ENCODE measurements at places on chromosomes 11 and 22.

GRCh38 chr22:46153930-46154329, 3.6 kb downstream of the PPARA start:
- DNase-seq: no peak

DNA sequence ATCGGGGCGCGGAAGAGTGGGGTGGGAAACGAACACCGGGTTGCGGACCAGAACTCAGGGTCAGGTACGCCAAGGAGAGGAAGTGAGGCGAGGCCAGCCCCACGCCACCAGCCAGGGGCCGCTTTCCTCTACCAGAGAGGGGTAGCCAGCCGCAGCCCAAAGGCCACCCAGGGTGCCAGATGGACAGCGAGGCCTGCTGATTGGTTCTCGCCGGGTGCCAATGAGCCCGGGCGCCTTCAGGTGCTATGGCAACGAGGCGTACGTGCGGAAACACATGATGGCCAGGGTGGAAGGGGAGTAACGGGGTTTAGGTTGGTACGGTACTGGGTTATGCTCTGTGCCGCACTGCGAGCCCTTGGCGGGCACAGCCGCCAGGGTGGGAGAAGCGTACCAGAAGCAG, 128.9 kb downstream of the SERGEF start:
- no peak for DNase-seq

- DNase-seq: peak; percentile 77
Measured at GRCh38 chr22:30356449-30357235, at the start of the genes CCDC157 and SF3A1. TSS of gene CCDC157 (plus strand) at chr22:30357007. CDS start at chr22:30366001, 8,994 bp downstream. TSS of gene SF3A1 (minus strand) at chr22:30356894. CDS start at chr22:30356792, 102 bp downstream.

DNA sequence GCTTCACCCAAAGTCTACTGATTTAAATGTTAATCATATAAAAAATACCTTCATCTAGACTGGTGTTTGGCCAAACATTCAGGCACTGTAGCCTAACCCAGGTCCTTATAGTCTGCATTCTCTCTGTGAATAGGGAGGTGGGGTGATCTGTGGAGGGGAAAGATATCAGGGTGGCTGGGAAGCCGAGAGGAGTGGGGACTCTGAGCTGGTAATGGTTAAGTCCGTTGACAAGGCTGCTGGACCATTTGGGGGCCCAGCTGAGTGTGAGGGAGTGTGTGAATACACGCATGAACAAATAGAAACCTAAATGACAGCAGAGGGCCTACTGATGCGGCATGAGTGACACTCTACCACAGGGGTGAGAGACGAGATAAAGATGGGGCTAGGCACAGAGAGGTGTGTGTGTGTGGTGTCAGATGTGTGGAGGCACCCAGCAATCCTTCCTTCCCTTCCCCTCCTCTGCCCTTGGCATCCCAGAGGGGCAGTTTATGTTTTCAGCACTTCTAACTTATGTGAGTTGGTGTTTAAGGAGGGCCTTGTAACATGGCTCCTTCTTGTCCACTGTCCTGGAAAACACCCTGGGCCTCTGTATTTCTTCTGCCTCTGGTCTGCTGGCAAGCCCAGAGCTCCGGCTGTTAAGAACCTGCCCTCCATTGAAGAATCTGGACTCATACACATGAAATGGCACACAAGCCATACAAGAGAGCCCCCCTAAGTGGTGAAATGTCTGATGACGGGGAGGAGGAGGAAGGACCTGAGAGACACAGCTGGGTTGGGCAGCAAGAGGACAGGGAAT, 249.1 kb upstream of the TBCEL start:
- no peak for DNase-seq

DNA sequence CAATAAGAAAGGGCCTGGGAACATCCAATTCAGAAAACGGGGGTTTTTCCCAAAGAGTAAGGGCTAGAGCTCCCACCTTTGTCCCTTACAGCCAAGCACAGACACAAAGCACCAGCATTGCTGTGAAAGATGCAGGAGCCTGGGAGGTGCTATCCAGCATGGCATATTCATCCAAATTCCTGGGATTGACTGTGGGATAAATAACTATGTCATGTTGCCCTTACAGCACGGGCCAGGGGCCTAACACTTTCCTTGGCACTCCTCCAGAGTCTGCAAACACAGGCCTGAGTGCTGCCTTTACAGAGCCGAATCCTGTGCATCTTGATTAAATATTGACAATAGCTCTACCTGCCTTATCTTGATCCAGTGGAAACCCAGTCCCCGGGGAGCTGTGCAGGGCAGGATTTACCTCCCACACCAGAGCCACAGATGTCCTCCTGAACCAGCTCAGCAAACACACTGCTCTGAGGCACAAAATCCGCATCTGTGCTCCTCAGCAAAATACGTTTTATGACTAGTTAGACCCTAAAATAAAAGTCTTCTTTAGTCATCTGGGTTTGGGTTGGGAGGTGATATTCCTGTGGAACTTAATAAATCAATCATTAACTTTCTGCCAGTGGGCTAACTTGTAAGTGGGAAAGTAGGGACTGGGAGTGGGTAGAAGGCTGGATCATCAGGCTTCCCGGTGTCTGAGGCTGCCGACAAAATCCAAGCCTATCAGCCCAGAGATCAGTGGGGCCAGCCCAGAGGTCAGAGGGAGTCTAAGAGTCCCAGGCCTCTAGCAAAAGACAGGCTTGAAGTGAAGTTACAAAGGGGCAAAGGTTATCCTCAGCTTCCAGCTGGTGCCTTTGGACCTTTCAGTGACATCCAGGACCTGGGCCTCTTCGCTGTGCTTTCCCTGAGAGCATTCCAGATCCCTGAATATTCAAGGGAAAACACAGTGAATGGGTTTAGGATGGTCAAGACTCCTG, 36.5 kb downstream of the POU2AF3 start:
- DNase-seq: no peak

DNA sequence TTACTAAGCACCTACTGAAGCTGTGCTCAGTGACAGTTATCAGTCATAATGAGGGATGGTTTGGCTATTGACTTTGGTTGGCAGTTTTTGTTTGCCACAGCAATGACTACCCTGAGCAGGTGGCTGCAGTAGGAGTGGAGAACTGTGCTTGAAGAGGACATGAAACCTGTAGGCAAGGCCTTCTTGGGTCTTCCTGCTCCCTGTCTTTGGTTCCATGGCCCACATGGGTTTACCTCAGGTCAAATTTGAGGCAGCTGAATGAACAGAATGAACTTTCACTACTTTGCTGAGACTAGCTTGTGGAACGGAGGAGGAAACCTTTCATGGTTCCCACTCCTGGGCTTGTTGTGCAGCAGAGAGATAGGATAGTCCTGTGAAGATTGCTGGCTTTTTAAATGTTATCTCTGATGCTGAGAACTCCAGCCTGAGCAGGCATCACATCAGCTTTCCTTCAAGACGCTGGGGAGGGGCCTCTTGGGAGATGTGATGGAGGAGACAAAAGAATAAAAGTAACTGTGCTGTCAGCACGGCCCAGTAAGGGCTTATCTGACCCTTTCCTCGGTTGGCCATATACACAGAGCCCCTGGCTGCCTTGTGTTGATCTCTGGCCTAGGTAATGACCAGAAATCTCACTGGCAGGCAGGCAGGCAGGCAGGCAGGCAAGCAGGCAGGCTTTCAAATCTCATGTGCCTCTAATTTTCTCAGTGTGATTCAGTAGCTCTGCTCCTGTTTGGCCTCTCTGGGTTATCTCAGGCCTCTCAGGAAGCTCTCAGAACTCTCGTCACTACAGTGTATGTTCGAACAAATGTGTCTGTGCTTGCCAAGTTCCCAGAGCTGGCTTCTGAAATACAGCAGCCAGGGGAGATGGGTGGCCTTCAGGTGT, 12.0 kb downstream of the STIM1 start:
- DNase-seq: no peak

- no peak for DNase-seq
Measured at GRCh38 chr22:31346733-31347250, 646 bp upstream of the PATZ1 start.

- no peak for DNase-seq
Measured at GRCh38 chr22:46049726-46050450, 72.9 kb upstream of the WNT7B start.

DNA sequence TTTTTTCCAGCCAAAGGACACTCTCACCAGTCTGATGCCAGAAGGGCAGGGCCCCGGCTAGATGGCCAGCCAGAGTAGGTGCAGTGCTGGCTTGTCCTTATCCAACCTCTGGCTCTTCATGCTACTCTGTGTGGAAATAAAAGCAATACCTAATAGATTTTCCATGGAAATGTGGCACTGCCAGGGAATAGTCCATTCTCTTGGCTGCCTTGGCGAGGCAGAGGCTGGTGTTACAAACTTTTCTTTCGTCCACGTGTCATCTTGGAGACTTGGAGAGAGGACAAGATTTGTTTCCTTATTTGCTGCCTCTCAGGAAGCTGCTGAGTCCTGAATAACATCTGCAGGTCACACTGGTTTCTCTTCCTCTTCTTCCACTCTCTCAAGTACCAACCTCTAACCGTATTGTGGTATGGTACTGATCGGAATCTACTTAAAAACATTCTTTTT, 17.2 kb upstream of the C1QTNF4 start:
- no peak for DNase-seq

DNA sequence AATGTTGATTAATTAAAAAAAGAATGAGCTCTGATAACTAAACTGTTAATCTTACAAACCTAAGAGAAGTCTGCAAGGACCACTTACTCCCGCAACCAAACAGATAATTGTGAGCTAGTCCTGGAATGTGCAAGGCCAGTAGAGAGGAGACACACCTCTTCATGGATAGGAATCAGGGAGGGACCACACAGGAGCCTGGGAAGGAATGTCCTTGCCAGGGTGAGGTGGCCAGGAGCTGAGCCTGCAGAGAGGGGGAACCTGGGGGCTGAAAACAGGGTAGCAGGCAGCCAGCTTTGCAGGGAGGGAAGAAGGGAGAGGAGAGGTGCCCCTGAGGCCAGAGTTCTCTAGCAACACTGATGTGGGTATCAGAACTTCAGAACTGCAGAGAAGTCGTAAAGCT, 9.4 kb upstream of the NLRP10 start:
- no peak for DNase-seq

GRCh38 chr11:38990841-38991240, 2392.8 kb upstream of the RAG2 start:
- no peak for DNase-seq

- DNase-seq: no peak
Measured at GRCh38 chr22:28174509-28174908, 255.5 kb upstream of the PITPNB start.

- no peak for DNase-seq
Measured at GRCh38 chr22:46462726-46463371, 74.6 kb downstream of the CELSR1 start.

GRCh38 chr22:49404576-49405241, 423.0 kb downstream of the BRD1 start:
- no peak for DNase-seq

All from T follicular helper cell (primary cell).